ENCODE measurements at places on chromosomes 7 and 10.

DNA sequence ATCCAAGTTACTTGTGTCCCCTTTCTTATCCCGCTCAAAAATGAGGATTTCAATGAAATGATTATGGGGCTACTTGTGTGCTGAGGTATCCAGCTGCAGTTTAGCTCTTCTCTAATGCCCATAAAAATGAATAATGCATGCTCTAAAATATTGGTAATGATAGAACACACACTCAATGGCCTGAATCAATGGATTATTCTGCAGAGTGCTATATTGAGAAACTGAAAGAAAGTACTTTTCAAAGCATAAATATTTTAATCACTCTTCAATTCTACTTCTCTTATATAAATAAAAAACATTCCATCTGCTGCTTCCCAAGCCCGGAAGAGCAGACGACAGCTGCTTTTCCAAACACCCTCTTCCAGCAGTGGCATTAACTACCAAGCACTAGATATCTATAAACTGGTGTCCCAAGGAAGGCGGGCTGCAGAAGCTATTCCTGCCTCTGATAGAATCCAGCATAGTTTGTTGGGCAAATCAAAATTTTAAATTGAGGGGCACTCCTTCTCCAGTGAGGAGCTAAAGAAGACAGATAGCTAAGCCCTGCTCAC is 284.9 kb upstream of the AOAH start:
- DNase-seq: no peak

DNA sequence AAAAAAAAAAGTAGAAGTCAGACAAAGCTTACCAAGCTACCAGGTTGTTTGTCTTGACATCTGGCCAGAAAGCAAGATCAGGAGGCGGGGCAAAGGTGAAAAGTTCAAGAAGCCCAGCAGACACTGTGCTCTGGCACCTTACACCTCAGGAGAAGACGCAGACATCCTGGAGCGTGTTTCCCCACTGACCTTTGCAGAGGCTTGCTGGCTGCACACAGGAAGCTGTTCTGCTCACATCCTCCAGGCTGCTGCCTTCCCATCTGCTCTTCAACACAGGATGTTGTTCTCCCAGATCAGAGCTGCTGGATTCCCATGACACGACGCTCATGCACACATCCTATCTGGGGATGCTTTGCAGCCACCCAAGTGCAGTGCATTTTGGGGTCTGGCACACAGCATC is 174.4 kb upstream of the KIAA1217 start:
- no peak for DNase-seq

GRCh38 chr10:27635290-27635689 is 110.3 kb downstream of the MKX start:
- DNase-seq: no peak

- DNase-seq: no peak
Observed at GRCh38 chr7:22124941-22125340, 179.2 kb upstream of the CDCA7L start.

DNA sequence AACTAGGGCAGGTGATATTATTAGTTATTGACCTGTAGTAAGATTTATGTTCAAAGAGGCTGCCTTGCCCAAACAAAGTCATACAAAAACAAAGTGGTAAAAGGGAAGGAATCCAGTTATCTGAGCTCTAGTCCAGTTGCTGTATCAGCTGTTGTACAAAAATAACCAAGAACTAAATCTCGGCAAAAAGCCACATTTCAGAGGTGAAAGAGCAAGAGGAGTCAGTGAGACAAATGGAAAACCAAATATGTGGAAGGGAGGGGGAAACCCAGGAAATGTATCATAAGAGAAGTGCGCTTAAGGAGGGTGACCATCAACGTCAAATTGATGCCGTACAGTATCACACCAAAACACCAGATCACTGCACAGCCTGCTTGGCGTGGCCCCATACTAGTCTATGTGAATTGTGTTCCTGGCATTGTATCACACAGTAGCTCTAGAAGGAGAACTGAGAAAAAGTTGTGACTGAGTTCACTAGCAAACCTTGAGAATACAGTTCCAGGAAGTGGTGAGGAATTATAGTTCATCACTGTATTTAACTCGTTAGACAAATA is 6.4 kb downstream of the AGBL3 start:
- no peak for DNase-seq

DNA sequence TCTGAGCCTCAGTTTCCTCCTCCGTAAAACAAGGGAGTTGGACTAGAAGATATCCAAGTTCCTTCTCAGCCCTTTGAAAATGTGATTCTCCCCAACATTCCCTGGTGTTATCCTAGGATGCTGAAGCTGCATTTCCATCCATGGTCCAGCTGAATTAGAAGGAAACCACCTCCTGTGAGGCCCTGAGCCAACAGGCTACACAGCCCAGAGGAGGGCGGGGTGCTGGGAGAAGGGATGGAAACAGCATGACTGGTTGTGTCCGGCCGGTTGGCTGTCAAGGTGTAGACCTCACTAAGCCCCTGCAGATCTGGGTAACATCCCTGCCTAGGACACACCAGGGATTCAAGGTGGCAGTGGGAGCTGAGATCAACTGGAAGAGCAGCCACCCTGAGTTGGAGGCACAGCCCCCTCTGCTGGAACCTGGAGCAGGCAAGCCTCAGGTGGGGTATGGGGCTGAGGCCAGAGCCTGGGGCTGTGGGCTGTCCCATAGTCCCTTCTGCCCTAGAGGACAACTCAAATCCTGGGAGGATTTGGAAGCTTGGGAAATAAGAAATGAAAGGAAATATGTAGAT is 72.0 kb downstream of the PAX2 start:
- no peak for DNase-seq

- no peak for DNase-seq
Observed at GRCh38 chr7:139702811-139703486, 74.8 kb downstream of the HIPK2 start.

DNA sequence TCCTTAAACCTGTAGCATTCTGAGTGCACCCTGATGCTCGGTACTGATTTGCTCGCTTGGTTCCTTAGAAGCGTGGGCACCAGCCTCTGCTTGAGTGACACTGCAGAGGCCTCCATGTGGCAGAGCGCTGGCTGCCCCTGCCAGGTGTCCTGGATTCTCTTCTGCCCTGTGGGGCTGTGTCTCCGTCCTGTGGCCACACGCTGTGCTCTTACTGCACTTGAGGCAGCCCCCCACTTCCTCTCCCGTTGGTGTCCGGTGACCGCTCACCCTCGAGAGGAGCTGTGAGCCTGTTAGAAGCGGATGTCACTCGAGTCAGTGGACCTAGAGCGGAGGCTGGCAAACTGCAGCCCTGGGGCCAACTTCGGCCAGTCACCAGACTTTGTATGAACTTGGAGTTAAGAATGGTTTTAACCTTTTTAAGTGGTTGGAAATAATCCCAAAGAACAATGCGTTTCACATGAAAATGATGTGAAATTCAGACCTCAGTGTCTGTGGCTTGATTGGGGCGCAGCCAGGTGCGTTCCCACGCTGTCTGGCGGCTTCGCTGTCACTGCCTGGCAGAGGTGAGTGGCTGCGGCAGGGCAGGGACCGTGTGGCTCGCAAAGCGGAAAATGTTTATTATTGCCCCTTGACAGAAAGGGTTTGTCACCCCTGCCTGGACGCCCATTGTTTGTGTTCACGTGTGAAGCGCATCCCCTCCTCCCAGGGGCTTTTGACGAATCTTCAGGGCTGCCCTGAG is 114.6 kb downstream of the CYTH3 start:
- DNase-seq: no peak

DNA sequence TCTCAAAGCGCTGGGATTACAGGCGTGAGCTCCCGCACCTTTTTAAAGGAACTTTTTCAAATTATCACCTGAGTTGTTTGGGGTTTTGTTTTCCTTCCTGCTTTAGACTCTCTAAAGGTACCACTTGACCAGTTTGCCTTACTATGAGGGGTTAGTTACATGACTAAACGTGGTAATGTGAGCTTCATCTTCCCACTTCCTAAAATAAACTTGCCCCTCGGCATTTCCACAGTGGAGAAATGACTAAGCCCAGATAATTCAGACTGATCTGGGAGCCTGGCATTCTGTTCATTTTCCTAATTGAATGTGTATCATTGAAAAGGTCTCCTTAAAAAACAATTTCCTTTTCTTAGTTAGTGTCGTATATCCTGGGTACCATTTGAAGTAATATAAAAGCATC is 163.4 kb downstream of the PLXDC2 start:
- no peak for DNase-seq

GRCh38 chr7:47100817-47101435 is 481.0 kb downstream of the TNS3 start:
- no peak for DNase-seq

GRCh38 chr7:150307129-150307528 is 16.0 kb upstream of the LRRC61 start:
- no peak for DNase-seq

- DNase-seq: no peak
Observed at GRCh38 chr10:61757525-61758397, 95.0 kb downstream of the CABCOCO1 start.

- DNase-seq: no peak
Observed at GRCh38 chr10:44696496-44696895, 214.6 kb upstream of the TMEM72 start.

DNA sequence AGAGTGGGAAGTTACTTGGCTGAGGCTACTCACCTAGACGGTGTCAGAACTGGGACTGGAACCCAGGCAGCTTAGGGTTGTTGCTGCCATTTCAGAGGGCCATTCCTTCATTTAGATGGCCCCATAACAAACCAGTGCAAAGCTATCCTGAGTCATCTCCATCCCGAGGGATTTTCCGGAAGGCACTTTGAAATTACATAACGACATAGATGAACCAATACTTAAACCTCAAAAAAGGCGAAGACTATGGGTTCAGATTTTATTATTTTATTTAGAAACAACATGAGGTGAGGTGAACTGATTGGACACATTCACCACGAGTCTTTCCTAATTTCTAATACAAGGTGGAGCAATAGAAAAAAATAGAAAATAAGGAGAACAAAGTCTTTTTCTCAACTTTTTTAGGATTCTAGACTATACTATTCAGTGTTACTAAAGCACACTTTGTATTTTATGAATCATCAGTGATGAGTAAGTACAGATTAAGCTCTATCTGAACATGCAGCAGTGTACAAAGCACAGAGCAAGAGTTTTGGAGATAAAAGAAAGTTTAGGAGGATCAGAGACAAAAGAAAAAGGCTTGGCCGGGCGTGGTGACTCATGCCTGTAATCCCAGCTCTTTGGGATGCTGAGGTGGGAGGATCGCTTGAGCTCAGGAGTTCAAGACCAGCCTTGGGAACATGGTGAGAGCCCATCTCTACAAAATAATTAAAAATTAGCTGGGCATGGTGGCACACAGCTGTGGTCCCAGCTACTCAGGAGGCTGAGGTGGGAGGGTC is 79.5 kb upstream of the SVIL start:
- DNase-seq: no peak

GRCh38 chr10:13971601-13972475 is 358.9 kb downstream of the FRMD4A start:
- DNase-seq: no peak

GRCh38 chr10:104059364-104059763 is 26.3 kb downstream of the COL17A1 start:
- no peak for DNase-seq

DNA sequence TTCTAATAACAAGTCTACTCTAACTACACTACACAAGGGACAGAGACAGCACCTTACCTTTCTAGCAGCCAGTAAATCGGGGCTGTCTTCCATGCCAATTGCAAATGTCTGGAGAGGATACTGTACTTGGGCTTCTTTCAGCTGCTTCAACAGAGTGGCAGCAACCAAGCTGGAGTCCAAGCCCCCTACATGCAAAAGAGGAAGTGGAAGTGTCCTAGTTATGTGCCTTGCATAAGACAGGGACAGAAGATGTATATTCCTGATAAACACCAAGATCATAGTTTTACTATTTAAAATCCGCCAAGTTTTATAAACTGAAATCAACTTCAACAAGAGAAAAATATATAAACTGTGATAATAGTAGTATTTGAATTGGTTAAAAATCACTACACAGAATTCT is 14.0 kb downstream of the ASNS start:
- DNase-seq: no peak

GRCh38 chr7:92837000-92837749 is 802 bp upstream of the CDK6 start:
- DNase-seq: no peak

DNA sequence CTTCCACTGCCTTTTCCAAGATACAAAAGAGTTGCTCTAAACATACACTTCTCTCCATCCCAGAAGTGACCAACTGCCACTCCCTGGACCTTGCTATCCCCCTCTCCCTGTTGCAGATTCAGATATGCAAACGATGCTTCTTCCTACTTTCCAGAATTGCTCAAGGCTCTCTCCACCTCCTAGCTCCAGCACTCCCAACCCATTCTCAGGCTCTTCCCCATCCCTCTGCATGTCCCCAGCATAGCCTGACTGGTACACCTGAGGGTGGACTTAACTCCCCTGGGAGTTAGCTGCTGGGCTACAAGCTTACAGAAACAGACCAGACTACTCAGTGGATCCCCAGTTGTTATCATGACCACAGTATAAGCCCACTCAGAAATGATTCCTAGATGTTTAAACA is 27.6 kb downstream of the MKRN1 start:
- no peak for DNase-seq

DNA sequence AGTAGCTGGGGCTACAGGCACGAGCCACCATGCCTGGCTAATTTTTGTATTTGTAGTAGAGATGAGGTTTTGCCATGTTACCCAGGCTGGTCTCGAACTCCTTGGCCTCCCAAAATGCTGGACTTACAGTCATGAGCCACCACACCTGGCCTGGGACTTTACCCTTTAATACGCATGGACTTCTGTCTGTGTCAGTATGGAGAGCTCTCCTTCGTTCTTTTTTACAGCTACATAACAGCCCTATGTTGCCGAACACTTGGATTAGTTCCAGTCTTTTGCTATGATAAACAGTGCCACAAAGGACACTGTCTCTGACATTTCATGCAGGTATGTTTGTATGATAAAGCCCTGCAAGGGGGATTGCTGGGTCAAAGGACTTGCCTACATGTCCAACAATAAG is 10.9 kb upstream of the OAT start:
- no peak for DNase-seq

DNA sequence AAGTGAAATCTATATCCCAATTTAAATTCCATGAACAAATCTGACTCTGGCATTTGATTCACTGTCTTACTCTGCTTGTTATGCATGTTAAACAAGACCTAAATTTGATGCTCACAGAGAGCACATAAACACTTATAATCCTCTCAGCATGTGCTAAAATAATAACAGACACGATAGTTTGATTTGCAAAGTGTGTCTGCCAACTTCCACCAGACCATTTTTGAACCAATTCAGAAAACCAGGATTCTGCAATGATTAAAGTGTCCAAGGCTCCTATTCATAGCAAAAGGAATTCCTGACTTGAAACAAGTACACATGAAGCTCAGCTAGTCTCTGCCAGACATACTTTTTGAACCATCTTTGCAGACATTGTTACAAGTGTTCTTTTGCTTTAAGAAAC is 11.2 kb downstream of the RBM20 start:
- DNase-seq: no peak

DNA sequence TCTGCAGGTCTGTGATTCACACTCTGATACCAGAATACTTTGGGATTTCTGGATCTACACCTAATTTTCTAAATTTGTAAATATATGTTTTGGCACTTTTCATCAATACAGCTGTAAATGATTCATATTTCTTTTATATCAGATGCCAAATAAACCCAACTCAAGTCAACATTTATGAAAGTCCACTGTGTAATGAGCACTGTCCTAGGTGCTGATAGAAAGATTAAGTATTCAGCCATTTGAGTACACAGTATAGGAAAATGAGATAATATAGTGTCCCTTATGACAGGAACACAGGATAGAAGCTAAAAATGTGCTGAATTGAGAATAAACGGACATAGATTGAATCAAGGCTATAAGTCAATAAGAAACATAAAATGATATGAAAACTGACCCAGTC is 6.4 kb downstream of the ANXA7 start:
- DNase-seq: no peak

Data from activated CD4-positive, CD25-positive, alpha-beta regulatory T cell (primary cell).